ENCODE measurements at places on chromosomes 6 and 20.

DNA sequence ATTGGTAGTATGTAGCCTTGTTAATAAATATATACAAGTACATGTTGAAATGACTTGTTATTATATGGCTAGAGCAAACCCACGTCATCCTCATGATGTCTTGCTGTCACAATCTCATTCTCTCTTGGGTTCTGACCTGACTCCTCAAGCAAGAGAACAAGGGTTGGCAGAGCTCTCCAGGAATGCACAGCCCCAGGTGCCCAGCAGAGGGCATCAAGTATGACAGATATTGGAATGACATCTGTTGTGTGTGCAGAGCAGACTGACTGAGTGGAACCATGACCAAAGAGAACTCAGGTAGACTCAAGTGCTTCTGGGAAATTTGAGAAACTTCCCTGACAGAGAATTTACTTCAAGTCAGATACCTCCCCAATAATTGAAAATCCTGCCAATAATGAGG is 90.6 kb downstream of the PAX1 start:
- no peak for DNase-seq

DNA sequence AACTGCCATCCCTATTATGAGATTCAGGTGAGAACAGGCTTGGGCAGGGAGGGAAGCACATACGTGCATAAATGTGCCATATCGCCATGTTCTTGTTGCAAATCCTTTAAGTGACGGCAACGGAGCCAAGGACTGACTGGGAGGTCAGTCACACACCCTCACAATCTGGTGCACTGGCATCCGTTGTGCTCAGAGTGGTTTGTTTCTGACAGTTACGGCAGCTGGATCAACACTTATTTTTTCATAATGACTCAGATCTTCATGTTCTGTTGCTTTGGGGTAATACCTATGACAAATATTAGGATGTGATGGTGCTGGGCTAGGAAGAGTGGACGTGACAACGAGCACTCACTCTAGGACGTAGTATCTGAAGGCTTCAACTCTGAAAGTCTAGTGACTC is 56.2 kb upstream of the PREP start:
- no peak for DNase-seq

GRCh38 chr6:28719275-28719940 is 193.7 kb downstream of the GPX5 start:
- DNase-seq, result no peak

- no peak for DNase-seq
Measured at GRCh38 chr20:44212792-44213191, 2.2 kb upstream of the OSER1 start.

DNA sequence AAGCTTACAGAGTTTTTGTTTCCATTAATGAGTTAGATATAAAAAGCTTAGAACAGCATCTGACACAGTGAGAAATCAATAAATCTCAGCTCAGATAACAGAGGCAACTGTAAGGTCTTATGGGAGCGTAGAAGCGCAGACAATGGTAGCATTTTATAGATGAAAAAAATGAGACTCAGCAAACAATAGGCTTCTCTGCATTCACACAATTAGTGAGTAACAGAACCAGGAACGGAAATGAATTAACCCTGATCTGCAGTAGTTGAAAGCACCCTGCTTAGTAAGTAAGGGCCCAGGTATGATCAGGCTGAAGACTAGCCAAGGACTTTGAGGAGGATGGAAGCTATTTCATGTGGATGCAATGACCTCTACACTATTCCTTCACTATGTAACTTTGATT is 147.2 kb upstream of the EYA4 start:
- DNase-seq, result peak; percentile 71

DNA sequence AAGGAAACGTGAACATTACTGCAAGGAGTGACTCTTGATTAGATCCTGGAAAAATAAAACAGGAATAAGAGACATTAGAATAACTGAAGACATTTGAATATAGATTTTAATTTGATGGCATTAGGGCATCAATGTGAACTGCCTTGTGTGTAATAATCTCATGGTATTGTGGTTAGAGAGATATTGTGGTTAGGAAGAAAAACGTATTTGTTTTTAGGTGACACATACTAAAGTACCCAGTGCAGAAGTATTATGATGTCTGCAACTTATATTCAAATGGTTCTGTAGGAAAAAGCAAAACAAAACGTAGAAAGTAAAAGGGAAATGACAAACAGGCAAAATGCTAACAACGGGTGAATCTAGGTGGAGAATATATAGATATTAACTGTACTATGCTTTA is 65.9 kb upstream of the OGFRL1 start:
- DNase-seq, result no peak

- no peak for DNase-seq
Measured at GRCh38 chr6:29490552-29490951, 2.8 kb upstream of the MAS1L start.

DNA sequence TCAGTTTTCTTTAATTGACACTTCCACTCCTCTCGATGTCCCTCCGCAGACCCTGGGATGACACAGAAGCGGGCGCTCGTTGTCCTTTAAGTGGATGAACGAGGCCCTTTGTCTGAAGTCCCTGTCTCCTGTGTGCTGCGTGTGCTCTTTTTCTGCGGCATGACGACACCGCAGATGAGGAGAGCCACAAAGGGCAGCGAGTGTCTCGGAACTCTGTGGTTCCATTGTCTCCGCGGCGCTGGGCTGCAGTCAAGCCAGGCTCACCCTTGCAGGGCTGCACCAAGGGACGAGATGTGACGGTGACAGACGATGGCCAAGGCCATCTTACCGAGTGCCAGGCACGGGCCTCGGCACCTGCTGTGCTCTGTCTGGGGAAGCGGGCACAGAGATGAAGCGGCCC is 10.6 kb downstream of the PRR18 start:
- no peak for DNase-seq

- DNase-seq, result no peak
Measured at GRCh38 chr20:56362833-56363413, 4.1 kb downstream of the FAM210B start.

DNA sequence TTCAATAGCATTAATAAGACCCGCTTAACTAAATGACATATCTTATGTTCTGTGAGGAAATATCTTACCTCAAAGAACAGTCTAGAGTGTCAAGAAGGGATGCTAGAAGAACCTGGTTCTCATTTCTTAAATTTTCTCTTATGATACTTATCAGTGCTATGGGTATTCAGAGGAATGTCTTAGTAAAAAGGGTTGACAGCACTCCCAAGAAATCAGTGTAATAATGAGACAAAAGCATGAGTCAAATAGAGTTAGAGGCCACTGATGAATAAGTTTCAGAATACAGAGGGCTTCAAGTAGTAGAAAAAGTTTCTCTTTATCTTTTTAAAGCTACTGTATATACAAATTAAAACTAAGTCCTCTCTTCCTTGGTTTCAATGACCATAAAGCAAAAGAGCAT is 242.8 kb downstream of the GJA1 start:
- DNase-seq, result no peak

- DNase-seq, result no peak
Measured at GRCh38 chr6:139927236-139927635, 552.8 kb upstream of the CITED2 start.

DNA sequence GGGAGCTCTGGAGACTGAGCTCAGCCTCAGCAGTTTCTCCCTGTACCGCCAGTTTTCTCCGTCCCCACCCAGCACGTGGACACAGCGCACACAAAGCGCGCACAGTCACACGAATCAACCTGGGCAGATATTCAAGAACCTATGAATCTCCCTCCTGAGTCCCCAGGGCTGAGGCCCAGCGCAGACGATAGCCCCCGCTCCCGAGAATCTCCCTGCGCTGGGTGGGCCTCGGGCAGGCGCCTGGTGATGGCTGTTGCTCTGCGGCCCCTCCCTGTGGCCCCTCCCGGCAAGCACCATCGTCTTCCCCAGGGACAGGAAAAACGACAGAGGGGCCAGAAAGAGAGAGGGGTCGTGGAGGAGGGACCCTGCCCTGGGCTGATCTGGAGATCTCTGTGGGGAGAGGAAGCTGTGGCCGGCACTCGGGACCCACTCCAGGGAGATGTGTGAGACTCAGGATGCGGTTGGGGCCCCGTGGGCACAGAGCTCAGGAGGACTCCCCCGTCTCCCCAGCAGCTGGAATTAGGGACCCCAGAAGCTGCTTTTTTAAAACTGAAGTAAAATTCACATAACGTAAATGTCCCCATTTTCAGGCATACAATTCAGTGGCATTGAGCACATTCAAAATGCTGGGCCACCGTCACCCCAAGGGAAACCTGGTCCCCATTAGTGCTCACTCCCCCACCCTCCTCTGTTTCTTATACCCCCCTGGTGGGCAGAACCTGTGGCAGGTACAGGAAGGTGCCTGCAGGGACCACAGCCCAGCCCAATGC is 330.8 kb downstream of the TAF4 start:
- no peak for DNase-seq

- no peak for DNase-seq
Measured at GRCh38 chr20:63158845-63159244, 57.1 kb downstream of the YTHDF1 start.

DNA sequence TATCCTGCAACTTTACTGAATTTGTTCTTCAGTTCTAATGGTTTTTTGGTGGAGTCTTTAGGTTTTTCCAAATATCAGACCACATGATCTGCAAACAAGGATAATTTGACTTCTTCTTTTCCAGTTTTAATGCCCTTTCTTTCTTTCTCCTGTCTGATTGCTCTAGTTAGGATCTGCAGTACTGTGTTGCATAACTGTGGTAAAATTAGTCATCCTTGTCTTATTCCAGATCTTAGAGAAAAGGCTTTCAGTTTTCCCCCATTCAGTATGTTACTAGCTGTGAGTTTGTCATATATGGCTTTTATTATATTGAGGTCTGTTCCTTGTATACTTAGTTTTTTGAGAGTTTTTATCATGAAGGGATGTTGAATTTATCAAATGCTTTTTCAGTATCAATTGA is 4.3 kb downstream of the MICA start:
- no peak for DNase-seq

DNA sequence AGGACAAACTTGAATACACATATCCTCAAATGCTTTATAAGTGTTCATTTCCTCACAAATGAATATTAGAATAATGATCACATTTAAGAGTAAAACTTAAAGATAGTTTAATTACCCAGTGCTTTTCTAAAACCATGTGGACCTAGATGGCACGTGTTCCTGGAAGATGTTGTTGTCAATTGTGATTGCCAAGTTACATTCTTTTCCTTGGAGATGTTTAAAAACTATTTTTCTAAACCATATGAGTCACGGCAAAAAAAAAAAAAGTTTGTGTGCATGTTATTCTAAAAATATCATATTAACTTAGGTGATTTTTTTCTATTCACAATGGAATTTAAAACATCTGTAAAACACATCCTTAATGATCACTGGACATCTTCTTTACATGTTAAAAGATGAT is 51.1 kb downstream of the RCAN2 start:
- DNase-seq, result no peak

- no peak for DNase-seq
Measured at GRCh38 chr6:145814035-145814500, 527 bp downstream of the FBXO30 start.

GRCh38 chr6:24902782-24903181 is 33.0 kb downstream of the RIPOR2 start:
- no peak for DNase-seq

DNA sequence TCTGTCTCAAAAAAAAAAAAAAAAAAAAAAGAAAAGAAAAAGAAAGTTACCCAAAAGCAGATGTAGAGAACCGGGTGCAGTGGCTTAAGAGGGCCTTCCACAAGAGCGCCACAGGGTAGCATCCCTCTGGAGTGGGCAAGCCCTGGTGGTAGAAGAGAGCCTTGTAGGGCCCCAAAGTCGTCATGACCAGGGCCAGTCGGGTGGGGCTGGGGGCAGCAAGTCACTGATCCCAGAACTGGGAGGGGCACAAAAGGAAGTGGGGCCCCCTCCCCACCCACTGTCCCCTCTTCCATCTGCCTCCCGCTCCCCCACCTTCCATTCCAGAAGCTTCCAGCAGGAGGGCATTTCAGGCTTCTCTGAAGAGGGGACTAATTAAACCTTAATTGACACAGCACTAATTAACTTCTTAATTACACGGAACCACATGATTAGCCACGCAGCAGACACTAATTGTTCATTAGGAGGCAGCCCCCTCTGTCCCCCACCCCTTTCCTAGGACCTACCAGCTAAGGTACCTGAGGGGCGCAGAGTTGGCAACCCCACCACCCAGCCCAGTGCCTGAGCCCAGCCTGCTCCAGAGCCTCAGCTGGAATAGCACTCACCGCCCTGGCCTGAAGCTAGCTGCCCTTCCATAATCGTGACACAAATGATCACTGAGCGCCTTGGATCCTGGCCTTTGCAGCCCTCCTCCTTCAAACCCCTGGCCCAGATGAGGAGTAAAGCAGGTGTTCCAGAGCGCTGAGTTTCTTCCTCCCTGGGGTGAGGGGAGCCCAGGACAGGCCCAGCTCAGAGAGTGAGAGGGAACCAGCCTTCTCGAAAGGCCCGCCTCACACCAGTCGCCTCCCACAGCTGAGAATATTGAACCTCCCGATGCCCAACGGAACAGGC is 34.8 kb downstream of the MDFI start:
- DNase-seq, result no peak

DNA sequence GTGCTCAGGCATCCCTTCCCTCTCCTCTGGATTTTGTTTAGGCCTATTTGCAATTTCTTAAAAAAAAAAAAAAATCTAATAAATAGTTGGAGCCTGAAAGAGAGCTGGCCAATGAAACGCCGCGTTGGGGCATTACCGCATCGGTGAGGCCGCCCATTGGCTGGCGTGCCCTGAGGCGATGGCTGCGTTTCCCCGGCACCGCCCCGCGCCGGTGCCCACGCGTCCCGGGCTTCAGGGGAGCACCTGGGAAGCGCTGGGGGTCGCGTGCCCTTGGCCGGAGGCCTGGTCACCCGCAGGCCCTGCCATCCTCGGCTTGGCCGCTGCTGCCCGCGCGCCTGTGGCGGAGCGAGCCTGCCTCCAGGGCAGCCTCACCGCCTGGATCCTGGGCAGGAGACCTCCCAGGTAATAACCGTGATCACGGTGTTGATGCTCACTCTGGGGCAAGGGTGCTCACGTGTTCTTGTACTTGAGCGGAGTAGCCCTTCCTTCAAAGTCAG is 155.4 kb downstream of the NRN1 start:
- peak; percentile 30 for DNase-seq

GRCh38 chr6:128319157-128319556 is 201.2 kb downstream of the PTPRK start:
- DNase-seq, result no peak

- no peak for DNase-seq
Measured at GRCh38 chr6:95204178-95204577, 373.2 kb upstream of the MANEA start.

DNA sequence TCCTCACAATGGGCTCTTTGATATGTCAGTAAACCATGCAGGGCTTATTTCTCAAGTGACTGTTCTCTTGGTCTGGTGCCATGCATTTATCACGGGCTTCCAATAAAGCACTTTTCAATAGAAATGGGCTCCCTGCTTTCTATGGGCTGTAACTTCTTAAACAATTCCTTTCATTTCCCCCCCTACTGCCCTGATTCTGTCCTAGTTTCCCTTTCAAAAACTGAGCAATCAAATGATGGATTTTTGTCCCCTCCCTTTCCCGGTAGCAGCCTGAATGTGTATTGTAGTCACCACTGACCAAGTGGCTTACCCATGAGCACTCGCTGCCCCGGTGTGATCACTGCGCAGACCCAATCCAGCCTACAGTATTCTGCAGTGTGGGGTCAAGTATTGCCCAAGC is 13.9 kb downstream of the RPS10 start:
- DNase-seq, result no peak

GRCh38 chr6:152769993-152770392 is 19.4 kb downstream of the VIP start:
- DNase-seq, result no peak

All from NCI-H1436 (cell line).